ENCODE measurements at places on chromosomes 1 and 21.

GRCh38 chr21:39972976-39973770, 105.9 kb downstream of the PCP4 start:
- no peak for DNase-seq

DNA sequence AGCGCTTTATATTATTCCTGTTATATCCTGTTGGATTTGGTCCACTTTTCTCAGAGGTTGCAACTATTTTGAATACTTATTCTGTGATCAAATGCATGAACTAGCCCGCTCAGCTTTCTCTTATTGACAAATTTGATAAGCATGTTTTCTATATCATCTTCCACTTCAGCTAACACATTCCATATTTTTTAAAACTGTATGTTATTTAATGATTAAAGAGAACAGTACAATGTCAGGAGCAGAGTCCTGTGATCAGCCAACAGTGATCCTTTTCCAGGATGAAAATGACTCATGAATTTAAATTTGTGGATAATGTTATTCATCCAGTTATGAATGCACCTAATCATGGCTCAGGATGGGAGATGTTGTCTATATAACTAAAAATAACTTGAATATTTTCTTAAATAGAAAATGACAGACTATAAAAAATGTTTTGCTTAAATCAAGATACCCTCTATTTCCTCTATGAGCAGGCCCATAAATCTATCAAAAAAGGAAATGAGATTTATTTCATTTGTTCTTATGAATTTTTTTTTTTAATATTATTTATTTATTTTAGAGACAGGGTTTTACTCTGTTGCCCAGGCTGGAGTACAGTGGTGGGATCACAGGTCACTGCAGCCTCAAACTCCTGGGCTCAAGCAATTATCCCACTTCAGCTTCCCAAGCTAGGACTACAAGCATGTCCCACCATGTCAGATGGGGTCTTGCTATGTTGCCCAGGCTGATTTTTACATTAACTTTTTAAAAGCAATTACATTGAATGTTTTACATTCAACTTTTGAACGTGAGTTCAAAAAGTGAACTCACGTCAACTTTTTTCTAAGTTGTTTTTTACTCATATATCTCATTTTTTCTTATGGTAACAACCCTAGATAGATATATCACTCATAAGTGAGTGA, 12.5 kb downstream of the BPNT1 start:
- no peak for DNase-seq

DNA sequence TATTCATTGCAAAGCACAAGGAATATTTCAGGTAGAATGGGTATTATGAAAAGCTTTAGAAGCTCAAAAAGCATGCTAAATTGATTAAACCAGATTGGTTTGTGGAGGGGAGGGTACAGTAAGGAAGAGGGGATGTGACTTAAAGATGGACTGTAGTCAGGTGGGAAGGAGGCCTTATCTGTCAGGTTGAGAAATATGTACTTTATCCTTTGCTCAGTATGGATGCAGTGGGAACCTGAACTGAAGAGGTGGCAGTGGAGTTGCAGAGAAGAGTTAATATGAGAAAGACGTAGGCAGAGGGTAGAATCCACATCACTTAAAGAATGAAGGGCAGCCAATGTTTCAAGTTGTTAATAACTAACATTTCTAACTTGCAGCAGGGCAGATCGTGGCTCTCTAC, 44.1 kb downstream of the SNX7 start:
- no peak for DNase-seq

DNA sequence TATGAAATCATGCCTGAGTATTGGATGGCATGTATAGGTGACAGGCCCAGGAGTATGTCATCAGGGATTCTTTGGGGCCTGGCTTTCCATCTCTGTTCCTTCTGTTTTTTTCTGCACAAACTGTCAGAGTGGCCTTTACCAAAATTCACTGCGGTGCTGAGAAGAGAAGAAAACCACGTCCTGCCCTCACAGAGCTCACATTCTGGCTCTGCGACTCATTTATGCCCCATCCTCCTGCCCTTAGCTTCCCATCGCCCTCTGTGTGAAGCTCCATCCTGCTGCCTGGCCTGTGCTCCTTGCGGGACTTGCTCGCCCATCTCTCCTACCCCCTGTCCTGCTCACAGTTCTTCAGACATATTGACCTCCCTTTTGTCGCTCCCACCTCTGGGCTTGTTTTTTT, 73.4 kb downstream of the HUNK start:
- no peak for DNase-seq

DNA sequence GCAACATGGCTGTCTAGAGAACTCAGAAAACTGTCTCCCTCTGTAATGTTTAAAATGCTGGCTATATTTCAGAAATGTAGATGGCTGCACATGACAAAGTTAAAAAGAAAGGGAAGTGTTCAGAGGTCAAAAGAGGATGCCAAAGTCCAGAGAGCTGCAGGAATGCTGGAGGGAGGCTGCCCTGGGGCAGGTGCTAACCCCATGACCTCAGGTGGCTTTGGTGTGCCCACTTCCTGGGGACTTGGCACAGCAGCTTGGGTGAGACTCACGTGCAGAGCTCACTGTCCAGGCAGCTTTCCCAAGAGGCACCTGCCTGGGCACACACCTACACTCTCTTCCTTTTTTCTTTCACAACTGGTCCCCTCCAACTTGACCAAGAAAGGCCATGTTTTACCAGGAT, 256.4 kb downstream of the KCNJ6 start:
- DNase-seq, result no peak

DNA sequence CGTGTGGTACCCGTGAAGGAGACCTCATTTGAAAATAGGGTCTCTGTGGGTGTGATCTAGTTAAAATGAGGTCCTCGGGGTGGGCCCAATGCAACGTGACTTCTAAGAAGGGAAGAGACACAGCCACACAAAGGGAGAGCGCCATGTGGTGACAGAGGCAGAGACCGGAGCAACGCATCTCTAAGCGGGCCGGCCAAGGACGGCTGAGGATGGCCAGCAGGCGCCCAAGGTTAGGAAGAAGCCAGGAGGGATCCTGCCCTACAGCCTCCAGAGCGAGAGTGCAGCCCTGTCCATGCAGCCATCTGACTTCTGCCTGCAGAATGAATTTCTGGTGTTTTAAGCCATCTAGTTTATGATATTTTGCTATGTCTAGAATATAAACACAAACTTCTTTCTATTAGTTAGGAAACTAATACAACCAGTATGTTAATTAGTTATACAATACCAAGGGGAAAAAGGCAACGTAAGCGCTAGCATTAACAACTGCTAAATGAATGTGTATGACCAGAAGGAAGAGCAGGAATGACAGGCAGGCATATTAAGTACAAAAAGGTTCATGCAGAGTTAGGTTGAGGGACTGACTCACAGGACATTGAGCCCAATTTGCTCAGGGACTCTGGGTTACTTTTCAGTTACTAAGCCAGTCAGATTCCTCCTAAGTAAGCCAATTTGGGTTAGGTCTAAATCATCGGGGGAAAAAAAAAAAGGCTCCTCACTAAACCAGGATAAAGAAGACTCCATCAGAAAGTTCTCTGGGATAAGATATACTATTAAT, 4.1 kb downstream of the CEP104 start:
- no peak for DNase-seq

DNA sequence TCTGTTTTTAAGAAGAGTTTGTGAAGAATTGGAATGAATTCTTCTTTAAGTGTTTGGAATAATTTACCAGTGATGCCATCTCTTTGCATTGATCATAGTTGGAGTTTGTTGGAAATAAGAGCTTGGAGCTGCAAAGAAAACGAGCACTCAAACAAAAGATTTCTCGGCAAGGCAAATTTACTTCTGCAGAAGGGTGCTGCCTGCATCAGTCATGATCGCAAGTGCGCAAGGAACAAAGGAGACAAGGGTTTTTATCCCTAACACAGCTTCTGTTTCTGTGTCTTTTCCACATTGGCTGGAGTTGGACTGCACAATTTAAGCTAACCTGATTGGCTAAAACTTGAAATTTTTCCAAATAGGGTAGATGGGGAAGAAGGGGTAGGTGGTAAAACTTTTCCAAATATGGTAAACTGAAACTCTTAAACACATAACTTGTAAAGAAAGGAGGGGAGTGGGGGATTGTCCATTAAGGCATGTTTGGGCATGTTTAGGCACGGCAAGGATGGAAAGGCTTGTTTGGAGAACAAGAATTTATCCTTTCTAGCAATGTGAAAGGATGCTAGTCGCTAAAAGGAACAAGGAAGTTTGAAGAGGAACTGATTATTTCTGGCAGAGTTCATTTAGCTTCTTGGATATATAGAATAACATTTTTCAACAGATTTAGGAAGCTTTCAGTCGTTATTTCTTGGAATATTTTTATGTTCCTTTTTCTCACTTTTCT, 3.5 kb upstream of the AADACL4 start:
- no peak for DNase-seq

DNA sequence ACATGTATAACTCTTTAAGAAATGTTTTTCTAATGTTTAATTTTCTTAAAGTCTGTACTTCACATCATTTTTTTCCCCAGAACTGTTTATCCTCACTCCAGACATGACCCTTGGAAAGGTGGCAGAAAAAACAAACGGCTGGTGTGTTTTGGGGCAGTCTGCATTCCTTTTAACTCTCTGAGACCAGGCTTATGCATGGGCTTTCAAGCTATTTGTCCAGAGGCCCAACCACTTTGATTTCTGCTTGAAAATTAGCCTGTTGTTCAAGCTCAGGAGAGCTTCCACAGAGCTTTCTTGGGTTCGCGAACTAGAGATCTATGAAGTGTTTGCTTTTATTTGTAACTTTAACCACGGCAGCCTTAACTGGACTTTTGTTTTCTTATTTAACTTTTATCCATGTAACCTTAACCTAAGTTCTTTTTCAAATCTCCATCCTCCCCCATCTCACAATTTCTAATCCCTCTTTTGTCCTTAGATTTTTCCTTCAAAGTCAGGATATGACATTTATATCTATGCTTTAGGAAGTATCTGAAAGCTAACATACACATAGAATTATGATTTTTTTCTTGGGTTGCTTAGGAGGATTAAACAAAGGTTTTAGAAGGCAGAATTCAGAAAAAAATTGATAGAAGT, 111.8 kb downstream of the FGGY start:
- DNase-seq, result no peak

DNA sequence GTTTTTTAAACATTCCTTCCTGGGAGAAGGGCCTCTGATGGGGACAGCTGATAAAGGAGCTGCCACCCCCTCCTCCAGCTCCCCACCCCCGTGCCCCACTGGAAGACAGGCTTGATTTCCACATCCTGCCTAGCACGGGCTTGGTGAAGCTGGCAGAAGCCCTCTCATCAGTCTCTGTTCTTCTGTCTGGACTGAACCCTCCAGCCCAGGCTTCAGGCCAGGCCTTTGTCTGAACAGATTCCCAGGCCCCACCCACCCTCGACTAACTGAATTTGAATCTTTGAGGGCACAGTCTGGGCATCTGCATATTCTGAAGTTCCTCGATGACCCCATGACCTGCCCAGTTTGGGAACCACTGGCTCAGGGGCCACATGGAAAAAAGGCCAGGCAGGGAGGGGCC, 75.3 kb downstream of the CD58 start:
- DNase-seq, result no peak

DNA sequence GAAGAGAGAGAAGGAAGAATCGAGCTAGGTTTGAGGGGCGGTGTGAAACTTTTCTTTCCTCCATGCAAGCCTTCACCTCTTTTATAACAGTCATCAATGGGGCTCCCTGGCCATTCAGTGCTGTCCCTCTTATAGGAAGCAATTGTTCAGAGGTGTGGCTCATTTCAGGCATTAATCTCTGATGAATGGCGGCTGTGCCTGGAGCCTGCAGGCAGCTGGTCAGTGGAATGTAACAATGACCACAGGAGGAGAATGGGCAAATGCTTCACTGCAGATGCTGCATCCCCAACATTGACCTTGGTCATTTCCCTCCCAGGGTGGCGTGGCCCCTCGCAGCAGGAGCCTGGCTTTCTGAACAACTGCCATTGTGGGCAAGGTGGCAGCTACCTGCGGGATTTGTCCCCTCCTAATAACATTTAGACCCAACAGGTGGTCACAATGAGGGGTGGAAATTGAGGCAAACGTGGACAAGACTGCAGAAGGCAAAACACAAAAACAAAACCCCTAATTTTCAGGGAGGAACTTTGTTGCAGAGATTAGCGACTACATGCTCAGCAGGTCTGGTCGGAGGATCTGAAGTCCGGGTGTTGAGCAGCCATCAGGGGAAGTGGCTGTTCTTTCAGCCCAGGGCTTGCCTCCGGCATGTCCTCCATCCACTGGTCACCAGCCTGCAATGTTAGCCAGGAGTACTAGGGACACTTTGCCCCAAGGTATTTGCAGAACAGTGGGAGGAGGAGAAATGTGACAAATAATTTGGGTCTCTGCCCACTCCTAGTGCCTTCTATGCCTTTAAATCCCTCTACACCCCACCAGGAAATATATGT, 97.3 kb upstream of the PAXBP1 start:
- DNase-seq, result no peak

GRCh38 chr1:226915672-226915995, 24.5 kb upstream of the COQ8A start:
- no peak for DNase-seq

- DNase-seq, result no peak
Observed at GRCh38 chr1:214455971-214456867, 95.2 kb downstream of the PTPN14 start.
